ENCODE measurements at places on chromosomes 12 and 14.

- DNase-seq = no peak
Measured at GRCh38 chr12:116313194-116313927, 35.9 kb upstream of the MED13L start.

DNA sequence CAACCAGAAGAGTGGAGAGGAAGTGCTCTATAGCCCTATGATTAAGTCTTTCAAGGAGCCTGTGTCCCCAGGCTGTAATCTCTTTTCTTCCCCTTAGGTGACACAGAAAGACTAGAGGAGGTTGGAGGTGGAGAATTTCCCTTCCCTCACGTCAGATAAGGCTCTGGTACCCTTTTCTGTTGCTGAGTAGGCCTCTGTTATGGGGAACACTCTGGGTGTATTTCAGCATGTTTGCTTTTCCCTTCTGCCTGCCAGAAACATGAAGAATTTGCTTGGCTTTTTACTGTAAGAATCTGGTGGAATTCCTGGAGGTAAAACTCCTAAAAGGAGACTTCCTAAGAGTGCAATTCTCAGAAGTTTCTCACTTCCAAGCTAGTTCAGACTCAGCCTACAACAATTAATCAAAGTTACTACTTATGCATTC lies 58.3 kb downstream of the SIX1 start:
- DNase-seq = no peak

- DNase-seq = no peak
Measured at GRCh38 chr12:101480849-101481248, 5.7 kb downstream of the SPIC start.

DNA sequence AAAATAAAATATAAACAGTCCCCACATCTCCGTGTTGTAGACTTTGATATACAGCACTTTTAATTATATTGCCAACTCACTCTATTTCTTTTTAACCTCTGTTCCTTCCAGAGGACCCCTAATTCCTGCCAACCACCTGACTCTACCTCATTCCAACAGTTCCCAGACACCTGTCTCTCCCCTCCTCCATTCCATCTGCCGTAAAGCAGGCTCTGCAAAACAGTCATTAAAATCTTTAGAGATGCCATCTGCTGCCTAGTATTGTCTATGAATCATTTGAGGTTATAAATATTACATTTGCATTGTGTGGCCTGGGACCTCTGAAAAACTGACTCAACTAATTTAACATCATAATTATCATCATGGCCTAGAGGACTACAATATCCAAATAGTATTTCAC lies 148.8 kb upstream of the DCN start:
- DNase-seq = peak; percentile 33

GRCh38 chr14:79514700-79515099 lies 696.6 kb downstream of the DIO2 start:
- peak; percentile 65 for DNase-seq

GRCh38 chr14:96364962-96365361 lies 1.6 kb downstream of the GSKIP start:
- no peak for DNase-seq

GRCh38 chr12:115135800-115136211 lies 451.8 kb upstream of the TBX3 start:
- DNase-seq = no peak

DNA sequence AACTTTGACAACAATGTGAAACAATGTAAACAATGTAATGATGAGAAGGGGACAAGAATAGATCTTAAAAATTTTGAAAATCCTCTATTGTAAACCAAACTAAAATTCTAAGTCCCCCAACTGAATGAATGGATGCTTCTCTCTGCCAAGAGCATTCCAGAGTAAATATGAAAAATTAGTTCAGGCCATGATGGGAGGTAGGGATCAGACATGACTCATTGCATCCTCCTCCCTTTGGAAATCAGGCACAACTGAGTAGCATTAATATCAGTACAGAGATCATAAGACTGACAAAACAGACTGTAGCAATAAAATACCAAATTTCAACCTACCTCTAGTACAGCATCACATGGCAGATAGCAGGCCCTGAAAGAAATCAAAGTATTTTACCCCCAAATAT lies 559.9 kb downstream of the C12orf50 start:
- DNase-seq = no peak

DNA sequence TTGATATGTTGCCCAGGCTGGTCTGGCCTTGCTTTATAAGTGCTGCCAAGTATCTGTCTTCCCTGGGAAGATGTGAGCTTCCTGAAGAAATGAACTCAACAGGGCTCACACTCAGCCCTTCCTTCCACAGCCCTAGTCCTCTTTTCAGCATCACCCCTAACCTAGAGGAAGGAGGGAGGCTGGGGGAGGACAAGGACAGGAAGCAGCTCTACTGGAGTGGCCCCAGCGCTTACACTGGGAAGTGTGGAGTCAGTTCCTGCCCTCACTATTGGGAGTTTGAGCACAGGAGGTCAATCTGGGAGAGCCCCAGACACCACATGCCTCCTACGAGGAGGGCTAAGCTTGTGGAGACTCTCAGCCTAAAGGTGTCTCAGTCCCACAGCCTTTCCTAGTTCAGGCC lies 16.8 kb downstream of the GALNT6 start:
- DNase-seq = no peak

GRCh38 chr14:102785595-102785963 lies 8.3 kb downstream of the TRAF3 start:
- no peak for DNase-seq

DNA sequence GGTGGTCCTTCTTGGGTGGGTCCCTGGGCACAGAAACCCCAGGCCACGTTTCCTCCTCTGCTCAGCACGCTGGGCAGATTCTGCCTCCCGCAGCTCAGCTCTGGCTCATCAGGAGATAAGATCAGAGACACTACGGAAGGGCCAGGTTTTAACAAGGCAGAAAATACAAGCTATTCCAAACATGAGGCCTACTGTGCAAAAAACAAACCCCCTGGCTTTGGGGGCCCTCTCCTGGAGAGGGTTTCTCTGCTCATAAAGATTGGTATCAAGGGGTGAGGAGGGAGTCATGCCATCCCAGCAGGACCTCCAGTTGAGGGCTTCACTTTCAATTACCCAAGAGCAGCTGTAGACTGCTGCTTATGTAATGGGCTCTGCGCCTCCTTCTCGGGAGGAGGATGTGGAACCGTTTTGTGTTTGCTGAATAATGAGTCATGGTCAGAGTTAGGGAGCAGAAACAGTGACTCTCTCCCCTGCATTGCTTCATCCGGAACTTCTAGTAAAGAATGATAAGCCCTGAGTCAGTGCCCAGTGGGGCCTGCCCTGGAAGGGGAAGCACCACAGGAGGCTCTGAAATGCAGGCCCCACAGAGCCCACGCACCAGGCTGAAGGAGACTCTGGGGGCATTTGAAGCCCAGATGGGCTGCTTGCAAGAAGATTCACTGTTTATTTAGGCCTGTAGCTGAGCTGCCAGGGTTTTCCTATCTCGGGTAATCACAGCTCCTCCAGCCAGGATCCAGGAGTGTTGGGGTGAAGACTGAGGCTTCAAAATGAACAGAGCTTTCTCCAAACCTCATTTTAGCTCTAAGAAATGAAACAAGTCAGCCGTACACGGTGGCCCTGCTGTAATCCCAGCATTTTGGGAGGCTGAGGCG lies 79.3 kb downstream of the SSPN start:
- peak; percentile 98 for DNase-seq

GRCh38 chr12:32585680-32586079 lies 93.4 kb upstream of the DNM1L start:
- DNase-seq = no peak

- no peak for DNase-seq
Measured at GRCh38 chr12:88253371-88253978, 111.4 kb downstream of the TMTC3 start.

GRCh38 chr12:75568393-75568792 lies 57.0 kb upstream of the KRR1 start:
- DNase-seq = peak; percentile 16

DNA sequence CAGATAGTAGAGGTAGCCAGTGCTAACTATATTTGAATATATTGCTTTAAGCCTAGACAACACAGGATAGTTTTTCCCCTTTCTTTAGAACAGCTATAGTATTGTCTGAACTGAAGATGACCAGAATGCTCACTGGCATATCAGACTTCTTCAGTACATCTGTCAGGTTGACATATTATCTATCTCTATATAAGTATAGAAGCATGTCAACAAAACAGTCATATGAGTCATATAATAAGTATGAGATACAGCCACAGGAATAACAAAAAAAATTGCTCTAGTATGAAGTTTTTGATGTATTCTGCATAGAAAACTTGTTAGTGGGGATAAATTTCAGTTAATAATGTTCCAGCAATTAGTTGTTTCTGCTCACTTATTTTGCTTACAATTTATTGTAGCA lies 767.7 kb downstream of the LRFN5 start:
- no peak for DNase-seq

DNA sequence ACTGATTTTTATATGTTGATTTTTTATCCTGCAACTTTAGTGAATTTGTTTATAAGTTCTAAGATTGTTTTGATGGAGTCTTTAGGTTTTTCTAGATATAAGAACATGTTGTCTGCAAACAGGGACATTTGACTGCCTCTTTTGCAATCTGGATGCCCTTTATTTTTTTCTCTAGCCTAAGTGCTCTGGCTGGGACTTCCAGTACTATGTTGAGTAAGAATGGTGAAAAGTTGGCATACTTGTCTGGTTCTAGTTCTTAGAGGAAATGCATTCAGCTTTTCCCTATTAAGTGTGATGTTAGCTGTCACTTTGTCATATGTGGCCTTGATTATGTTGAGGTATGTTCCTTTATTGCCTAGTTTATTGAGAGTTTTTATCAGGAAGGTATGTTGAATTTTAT lies 68.1 kb downstream of the ERC1 start:
- DNase-seq = no peak

- no peak for DNase-seq
Measured at GRCh38 chr12:123071099-123071800, 79.6 kb downstream of the PITPNM2 start.

DNA sequence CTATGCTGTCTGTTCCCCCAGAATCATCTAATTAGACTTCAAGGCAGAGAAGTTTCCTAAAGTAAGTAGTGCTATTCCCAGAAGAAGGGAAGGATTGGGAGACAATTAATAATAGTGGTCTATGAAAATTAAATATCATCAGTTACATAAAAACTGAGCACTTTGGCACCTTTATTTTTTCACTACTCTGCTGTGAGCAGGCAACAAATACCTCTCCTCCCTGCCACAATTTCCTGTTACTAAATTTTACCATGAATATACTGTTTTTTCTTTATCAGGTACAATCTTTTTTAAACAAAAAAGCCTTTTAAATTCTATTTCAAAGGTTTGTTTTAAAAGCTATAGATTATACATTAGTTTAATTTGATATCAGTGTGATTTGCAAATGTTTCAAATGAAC lies 29.4 kb upstream of the KRAS start:
- no peak for DNase-seq

- peak; percentile 26 for DNase-seq
Measured at GRCh38 chr12:116236148-116236731, 41.3 kb downstream of the MED13L start.

- DNase-seq = no peak
Measured at GRCh38 chr12:108516511-108517275, 1.6 kb downstream of the FICD start.

DNA sequence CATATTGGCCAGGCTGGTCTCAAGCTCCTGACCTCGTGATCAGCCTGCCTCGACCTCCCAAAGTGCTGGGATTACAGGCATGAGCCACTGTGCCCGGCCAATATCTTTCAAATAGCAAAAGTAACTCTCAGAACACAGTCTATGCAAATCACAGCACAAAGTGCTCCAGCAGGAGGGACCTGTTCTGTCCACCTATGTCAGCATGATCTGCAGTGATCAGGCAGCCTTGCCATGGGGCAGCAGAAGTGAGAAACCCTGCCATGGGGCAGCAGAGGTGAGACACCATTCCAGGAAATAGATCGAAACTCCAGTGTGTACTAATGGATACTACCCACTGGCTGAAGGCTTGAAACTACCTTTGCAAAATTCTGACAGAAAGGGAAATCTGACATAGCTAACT lies 78.5 kb upstream of the EIF5 start:
- DNase-seq = no peak

DNA sequence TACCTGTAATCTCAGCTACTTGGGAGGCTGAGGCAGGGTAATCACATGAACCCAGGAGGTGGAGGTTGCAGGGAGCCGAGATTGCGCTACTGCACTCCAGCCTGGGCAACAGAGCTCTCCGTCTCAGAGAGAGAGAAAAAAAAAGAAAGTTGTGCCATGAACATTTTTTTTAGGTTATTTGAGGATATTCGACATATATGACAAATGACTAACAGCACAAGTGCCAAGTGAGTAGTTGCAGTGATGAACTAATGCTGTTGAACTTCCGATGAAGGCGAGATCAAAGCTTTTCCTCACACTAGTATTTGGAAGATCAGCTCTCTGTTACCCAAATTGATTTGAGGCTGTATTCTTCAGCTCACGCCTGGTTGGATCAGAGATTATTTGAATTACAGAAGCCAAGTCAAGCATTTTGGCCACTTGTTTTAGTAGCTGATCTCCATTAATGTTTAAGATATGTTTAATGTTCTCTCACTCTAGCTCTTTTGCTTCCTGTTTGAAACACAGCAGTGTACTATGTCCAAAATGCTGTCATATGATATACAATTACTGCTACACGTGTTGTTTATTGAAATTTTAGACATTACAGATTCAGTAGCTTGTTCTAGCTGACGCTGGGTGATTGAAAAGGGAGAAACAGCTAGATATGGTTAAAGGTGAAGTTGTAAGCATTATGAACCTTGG lies 43.4 kb downstream of the WDR20 start:
- no peak for DNase-seq

- no peak for DNase-seq
Measured at GRCh38 chr12:120223458-120224303, 22.8 kb upstream of the RPLP0 start.

DNA sequence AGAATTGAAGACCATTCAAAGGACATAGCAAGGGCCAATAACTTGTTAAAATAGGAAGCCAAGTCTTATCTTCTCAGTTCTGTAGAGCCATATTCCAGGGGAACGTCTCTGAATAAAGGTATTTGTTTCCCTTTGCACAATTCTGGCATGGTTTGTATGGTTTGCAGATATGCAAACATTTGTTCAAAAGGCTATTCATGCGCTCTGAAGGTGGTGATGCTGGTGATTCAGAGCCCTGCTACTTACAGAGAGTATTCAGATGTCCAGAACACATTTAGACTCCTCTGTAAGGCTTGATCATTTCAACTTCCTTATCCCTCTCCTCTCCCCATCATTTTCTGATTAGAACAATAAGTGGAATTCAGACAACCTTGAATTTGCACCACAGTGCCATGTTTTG lies 35.9 kb downstream of the SLC4A8 start:
- no peak for DNase-seq

DNA sequence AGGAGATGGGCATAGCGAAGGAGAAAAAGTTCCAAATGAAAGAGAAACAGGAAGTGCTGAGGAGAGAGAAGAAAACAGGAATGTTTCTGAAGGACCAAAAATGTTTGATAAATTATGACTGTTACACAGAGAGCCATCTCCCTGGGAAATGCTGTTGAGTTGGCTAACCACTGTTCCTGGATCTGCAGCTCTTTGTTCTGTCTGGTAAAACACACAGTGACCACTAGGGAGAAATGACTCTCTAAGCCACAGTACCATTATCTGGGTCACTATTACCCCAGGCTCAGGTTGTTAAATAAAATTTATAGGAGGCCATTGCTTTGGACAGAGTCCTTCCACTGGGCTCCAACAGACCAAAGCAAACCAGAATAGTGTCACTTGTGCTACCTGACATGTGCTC lies 219.3 kb downstream of the CRADD start:
- DNase-seq = no peak

GRCh38 chr12:109946505-109946904 lies 46.4 kb downstream of the TCHP start:
- no peak for DNase-seq

- no peak for DNase-seq
Measured at GRCh38 chr12:25384038-25384892, 133.5 kb upstream of the KRAS start.
